ENCODE measurements at places on chromosomes 16 and 17.

DNA sequence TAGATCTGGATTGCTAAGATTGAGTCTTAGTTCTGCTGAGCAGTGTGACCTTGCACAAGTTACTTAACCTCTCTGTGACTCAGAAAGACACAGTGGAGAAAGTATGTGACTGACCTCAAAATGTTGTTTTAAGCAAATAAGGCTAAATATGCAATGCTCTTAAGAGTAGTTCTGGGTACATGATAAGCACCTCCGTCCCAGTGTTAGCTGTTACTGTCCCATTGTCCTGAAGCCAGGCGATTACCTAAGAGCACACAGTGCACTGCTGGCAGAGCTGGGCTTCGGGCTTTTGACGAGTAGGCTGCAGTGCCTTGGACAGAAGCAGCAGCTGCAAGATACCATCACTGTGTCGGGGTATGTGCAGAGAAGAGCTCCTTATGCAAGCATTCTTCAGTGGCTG, 32.7 kb upstream of the FOXF1 start:
- no peak for DNase-seq

GRCh38 chr17:66460558-66460957, 158.1 kb downstream of the PRKCA start:
- DNase-seq, result no peak

- DNase-seq, result no peak
Measured at GRCh38 chr17:49110509-49110908, 22.1 kb upstream of the B4GALNT2 start.

GRCh38 chr16:30950516-30951065, 1.7 kb downstream of the ORAI3 start:
- no peak for DNase-seq

- DNase-seq, result no peak
Measured at GRCh38 chr17:79513206-79513605, 97.6 kb downstream of the RBFOX3 start.

GRCh38 chr16:31428638-31429247, 583 bp upstream of the COX6A2 start:
- DNase-seq, result no peak

DNA sequence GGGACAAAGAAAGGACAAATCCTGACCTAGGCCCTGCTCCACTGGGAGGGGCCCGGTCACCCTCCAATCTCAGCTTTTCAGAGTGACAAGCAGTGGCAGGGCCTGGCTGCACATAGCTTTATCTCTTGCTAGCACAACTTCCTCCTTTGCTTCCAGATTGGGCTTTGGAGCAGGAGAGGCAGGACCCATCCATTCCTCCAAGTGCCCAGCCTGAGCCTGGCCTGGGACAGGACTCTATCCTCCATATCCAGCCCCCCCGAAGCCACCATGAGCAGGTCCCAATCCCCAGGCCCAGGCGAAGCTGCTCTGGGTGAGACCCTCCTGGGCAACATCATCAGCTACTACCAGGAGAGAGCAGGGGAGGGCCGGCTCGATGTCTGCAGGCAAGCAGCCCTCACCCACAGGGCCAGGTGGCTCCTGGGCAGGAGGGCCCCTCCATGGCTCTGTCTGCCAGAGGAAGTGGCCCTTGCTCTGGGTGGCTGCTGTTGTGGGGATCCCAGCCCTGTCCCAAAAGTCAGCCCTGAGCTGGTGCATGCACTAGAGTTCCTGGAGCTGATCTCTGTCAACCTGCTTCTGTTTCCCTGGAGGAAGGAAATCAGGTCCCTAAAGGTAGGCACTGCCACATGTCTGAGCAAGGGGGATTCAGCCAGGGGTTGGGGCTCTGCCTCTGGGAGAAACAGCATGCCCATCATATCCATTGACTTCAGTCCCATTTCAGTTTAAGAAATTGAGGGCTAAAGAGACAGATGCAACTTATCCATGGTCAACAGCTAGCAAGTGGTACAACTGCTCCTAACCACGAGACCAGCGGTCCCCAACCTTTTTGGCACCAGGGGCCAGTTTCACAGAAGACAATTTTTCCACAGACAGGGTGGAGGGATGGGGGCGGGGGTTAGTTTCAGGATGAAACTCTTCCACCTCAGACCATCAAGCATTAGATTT, 58.9 kb downstream of the TK2 start:
- DNase-seq, result no peak

GRCh38 chr17:66855204-66855603, 20.3 kb downstream of the CACNG5 start:
- DNase-seq, result no peak

DNA sequence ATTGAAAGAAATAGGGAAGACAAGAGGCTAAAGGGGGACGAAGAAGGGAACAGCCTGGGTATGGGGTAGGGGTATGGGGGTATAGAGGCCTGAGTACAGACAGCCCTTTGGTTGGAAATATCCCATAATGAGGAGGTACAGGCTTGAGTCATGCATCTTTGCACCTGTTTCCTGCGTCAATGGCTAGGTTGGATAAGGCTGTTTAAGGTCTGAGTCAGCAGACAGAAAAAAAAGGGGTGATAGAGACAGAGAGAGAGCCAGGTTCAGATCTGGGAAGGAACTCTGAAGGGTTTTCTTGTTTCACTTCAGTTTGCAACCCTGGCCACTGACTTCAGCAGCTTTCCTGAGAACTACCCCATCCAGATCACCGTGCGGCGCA, 8.5 kb downstream of the FNDC8 start:
- DNase-seq, result no peak

DNA sequence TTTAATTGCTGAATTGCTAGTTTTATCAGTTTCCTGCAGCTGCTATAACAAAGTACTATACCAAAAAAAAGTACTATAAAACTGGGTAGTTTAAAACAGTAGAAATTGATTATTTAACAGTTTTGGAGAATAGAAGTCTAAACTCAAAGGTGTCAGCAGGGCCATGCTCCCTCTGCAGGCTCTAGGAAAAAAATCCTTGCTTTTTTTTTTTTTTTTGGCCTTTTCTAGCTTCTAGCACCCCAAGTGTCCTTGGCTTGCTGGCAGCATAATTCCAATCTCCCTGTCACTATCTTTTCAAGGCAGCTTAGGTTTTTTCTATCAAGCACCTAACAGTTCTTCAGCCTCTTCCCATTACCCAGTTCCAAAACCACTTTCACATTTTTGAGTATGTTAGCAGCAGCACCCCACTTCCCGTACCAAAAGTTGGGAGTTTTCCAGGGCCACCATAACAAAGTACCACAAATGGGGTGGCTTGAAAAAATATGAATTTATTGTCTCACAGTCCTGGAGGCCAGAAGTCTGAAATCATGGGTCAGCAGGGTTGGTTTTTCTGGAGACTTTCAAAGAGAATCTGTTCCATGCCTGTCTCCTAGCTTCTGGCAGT, 37.4 kb downstream of the BPTF start:
- no peak for DNase-seq

DNA sequence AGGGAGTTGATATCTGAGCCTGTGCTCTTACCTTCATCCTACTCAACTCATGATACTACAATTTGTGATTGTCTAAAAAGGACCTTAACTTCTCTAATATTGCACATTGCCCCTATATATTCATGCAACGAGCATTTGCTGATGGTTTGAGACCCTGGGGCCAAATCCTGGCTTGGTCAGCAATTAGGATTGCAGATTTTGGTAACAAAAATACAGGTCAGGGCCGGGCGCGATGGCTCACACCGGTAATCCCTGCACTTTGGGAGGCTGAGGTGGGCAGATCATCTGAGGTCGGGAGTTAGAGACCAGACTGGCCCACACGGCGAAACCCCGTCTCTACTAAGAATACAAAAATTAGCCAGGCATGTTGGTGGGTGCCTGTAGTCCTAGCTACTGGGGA, 35.4 kb upstream of the HAPSTR1 start:
- no peak for DNase-seq
